ENCODE measurements at places on chromosomes 12 and 14.

- no peak for DNase-seq
Observed at GRCh38 chr12:57620936-57621496, 9.8 kb downstream of the ARHGEF25 start.

DNA sequence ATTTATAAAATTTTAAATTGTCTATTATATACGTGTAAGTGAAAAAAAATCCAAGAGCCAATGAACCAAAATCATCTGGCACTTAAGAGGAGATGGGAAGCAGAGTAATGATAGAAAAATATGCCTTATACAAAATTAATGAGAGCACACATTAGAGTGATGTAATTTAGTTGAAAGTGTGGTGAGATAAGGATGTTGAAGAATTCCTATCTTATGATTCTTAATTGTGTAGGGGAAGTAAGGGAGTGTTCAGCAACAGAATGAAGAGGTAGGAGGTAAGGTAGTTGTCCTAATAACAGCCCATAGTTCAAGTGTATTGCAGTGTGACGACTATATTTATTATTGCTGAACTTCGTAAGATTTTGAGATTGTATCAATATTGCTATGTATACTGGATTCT, 843.4 kb upstream of the FLRT2 start:
- no peak for DNase-seq

DNA sequence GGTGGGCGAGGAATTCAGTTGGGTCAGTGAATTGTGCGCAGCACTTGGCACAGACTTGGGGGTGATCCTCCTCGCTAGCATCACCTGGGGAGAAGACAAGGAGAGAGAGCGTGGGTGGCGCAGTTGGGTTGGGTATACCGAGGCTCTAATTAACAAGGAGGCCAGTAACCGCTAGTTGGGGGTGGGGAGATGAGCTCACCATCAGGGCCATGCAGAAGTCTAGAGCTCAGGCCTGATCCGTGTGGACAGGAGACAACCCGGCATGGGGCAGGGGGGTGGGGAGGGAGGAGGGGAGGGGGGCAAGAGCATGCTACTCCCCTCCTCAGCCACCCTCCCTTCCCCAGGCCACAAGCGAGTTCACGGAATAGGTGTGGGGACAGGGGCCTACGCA, 580 bp downstream of the SALL2 start:
- no peak for DNase-seq

GRCh38 chr12:22410486-22410885, 76.0 kb upstream of the ST8SIA1 start:
- DNase-seq = no peak

All from NCI-H2081 treated with DMSO at 0.1 percent for 48 hours (cell line).